ENCODE measurements at places on chromosomes 1 and 21.

DNA sequence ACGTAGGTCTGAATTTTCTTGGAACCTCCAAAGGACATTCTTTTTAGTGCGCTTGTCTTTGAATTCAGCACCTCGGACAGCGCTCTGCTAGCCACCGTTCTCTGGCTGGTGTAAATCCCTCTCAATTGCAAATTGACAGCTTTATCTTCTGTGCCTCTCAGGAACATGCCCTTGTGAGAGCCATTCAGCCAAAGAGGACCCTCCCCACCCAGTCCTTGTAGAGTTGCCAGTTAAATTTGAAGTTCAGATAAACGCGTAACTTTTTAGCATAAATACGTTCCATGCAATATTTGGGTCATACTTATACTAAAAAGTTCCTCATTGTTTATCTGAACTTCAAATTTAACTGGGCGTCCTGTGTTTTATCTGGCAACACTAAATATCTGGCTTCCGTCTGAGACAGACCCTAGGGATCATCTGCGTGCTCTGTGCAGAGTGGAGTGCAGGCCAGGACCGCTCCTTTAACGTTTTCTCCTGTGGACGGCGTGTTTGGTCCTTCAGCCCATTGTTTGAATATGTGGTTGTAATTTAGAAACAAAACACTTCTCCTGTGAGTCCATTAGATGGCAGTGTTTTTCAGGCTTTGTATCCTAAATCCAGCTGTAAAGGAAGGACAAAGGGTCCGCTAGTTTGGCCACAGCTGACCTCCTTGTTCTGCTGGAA is 7.0 kb downstream of the KCNAB2 start:
- DNase-seq, result peak; percentile 36

DNA sequence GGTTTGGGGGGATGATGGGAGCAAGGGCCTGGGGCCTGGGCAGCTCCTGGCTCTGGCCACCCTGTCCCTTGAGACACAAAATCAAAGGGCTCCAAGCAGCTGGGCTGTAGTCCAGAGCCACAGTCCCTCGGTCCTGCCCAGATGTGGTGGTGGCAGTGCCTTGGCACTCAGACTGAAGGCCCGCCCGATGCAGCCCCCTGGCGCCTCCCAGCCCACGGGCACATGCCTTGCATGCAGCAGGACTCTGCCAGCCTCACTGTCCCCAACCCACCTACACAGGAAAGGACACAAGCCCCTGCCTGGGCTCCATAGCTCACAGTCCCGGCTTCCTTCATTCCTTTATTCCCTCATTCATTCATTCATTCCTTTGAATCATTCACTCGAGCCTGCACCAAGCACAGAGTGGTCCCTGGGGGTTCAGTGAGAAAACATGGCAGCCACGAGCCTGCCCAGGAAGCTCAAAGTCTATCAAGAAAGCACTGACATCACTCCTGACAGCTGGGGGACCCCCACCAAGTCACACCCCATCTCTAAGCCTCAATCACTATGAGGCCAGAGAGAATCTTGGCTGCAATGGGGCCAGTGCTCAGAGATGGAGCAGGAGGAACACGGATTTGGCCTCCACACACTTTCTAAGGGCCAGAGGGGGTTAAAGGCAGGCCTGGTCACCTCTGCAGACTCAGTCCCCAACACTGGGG is 5.8 kb downstream of the SDC3 start:
- no peak for DNase-seq

GRCh38 chr1:201275253-201275666 is 8.0 kb upstream of the PKP1 start:
- DNase-seq, result no peak

DNA sequence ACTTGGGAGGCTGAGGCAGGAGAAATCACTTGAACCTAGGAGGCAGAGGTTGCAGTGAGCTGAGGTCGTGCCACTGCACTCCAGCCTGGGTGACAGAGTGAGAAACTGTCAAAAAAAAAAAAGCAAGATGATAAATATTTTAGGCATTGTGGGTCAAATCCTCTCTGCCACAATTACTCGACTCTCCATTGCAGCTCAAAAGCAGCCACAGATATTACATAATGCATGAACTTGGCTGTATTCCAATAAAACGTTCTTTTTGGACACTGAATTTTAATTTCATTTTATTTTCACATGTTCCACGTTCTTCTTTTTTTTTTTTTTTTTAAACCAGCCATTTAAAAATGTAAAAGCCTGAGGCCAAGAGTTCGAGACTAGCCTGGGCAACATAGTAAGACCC is 69.4 kb downstream of the TCP10L start:
- DNase-seq, result no peak

DNA sequence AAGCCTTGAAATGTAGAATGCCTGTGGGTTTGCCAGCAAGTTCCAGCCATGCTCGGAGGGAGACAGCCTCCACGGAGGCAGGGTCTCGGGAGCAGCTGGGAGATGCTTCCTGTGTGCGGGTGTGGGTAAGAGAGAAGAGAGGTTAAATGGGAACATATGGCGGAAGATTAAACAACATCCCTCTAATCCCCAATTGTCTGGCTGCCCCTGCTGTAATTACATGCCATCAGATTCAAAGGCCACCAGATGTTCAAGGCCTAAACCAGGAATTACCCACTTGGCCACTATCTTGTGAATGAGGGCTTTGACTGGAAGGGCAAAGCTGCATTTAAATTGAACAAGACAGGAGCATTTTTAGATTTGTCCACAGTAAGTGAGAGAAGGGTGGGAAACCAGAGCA is 81.4 kb upstream of the BACE2 start:
- no peak for DNase-seq

GRCh38 chr1:53567851-53568250 is 108.7 kb downstream of the DMRTB1 start:
- DNase-seq, result no peak

DNA sequence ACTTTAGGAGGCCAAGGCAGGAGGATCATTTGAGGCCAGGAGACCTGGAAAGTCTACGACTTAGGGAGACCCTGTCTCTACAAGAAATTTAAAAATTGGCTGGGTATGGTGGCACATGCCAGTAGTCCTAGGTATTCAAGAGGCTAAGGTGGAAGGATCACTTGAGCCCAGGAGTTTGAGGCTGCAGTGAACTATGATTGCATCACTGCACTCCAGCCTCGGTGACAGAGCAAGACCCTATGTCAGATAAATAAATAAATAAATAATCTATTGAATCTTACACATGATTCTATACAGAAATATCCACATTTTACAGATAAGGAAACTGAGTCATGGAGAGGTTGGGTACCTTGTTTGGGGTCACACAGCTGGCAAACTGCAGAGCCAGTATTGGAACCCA is 89.1 kb downstream of the MAN1C1 start:
- no peak for DNase-seq

DNA sequence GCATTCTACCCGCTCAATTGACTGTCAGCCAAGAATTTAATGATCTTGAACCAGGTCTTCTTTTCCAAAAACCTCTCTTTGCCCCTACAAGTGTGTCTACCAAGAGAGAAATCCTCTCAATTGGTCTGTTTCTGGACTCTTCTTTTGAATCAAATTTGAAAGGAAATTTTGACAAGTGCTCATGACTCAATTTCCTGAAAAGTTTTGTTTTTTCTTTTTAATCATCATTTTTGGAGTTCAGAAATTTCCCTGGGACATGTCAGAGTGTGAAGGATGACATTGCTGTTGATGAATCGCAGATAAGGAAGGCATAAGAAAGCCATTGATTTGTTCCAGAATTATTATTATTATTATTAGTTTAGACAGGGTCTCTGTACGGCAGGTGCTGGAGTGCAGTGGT is 88.2 kb upstream of the AKT3 start:
- no peak for DNase-seq

DNA sequence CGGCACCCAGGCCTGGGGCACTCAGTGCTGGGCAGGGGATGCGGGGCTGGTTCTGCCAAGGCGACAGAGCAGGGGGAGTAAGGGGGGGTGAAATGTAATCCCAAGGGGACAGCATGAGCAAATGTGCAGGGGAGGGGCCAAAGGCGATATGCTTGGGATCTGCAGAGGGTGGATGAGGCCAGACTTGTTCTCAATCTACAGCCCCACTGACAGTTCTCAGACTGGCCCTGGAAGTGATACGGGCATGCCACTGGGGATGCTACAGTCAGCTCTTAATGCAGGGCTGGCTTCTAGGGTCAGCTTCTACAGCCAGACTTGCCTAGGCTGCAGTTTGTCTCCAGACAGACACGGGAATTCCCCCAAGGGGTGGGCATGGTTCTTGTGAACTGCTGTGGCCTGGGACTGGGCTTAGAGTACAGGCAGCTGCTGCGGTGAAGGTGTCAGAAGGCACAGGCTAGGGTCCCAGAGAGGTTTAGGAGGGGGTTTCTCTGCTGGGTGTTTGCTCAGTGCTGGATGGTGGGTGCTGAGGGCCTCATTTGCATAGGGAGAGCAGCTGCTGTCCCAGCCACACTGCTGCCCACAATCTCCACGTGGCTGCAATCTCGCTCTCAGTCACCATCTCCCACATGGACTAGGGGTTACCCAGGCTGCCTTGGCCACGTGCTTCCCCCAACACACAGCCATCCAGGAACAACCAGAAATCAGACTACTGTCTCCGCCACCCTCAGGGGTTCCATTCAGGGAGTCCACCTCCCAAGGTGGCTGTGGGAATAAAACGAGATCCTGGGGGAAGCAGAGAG is 190.1 kb downstream of the HIVEP3 start:
- no peak for DNase-seq

GRCh38 chr1:55592122-55592521 is 377.0 kb upstream of the USP24 start:
- DNase-seq, result no peak

- DNase-seq, result no peak
These were observed 18.8 kb upstream of the MAP1LC3C start for GRCh38 chr1:242017580-242018233.

DNA sequence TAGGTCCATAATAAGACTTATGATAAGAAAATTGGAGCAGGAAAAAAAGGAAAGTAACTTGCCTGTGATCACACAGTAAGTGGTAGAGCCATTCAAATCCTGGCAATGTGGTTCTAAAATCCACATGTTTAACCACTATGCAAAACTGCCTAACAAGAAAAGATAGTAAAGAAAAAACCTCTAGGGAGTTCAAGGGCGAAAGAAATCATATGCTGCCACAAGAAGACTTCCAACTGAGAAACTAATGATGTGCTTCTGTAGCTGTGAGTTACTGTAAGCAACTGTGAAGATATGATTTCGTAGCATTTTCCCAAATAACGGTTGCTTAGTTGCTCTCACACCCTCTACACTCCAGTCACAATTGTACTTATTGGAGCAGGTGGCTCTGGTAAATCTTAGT is 20.9 kb upstream of the LYPLAL1 start:
- DNase-seq, result no peak

GRCh38 chr1:179146911-179147310 is 65.0 kb downstream of the TOR3A start:
- no peak for DNase-seq

GRCh38 chr1:233238884-233239431 is 56.6 kb downstream of the PCNX2 start:
- DNase-seq, result no peak

GRCh38 chr1:151196292-151196800 is 2.0 kb upstream of the PIP5K1A start:
- peak; percentile 43 for DNase-seq

GRCh38 chr1:6625584-6626149 is 999 bp downstream of the THAP3 start:
- DNase-seq, result no peak

DNA sequence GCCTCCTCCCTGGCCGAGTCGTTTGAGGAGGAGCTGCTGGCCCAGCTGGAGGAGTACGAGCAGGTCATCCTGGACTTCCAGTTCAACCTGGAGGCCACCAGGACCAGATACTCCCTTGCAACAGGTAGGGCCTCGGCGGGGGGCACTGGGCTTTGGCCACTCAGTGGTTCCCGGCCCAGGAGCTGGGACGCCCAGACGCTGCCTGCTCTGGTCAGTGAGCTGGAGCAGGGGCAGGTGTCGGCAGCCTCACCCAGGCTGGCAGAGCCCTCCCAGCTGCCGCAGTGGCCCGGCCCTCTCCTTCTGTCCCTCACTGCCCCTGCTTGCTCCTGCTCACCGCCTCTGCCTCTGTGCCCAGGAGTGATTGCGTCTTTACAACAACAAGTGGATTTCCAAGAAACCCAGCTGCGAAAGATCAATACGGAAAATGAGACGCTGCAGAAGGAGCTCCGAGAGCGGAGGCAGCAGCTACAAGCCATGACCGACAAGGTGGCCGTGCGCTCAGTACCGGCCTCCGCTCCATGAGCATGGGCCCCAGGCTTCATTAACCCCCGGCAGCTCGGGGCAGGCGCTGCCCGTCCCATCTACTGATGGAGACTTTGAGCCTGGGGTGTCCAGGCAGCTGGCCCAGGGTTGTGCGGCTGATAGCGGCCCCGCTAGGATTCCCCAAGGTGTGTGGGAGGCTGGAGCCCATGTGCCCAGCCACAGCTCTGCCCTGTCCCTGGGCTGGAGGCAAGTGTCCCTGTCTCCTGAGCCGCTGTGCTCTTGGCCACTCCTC is 9.0 kb upstream of the SMIM1 start:
- no peak for DNase-seq

DNA sequence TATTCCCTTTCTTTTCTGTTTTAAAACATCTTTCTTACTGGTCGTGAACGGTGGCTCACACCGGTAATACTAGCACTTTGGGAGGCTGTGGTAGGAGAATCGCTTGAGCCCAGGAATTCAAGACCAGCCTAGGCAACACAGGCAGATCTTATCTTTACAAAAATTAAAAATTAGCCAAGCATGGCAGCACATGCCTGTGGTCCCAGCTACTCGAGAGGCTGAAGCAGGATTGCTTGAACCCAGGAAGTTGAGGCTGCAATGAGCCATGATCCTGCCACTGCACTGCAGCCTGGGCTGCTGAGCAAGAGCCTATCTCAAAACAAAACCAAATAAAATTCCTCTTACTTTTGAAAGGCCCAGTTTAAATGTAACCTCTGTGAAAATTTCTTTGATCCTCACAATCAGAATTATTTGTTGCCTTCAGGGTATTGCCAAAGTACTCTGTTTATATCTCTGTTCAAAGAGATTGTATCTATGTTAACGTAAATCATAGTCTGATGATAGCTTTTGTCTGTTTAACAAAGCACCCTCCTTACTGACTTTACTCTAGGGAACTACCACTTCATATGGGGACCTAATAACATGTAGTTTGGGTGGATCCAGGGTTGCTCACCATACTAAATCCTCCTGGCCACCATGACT is 71.6 kb downstream of the RERE start:
- no peak for DNase-seq

GRCh38 chr21:28444111-28444510 is 548.6 kb downstream of the LTN1 start:
- DNase-seq, result no peak
